NCI-H187 treated with DMSO at 0.1 percent for 48 hours (cell line): ENCODE measurements at places on chromosomes 1 and 21.

DNA sequence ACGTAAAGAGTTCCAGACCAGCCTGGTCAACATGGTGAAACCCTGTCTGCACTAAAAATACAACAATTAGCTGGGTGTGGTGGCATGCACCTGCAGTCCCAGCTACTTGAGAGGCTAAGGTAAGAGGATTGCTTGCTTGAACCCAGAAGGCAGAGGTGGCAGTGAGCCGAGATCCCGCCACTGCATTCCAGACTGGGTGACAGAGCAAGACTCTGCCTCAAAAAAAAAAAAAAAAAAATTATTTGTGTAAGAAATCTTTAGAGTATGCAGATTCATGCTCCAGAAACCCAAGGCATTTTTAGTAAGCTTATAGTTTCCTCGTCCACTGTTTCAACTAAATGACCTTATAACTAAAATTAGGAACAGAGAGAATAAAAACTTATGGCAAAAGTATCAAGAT is 51.3 kb downstream of the ABL2 start:
- DNase-seq = no peak

DNA sequence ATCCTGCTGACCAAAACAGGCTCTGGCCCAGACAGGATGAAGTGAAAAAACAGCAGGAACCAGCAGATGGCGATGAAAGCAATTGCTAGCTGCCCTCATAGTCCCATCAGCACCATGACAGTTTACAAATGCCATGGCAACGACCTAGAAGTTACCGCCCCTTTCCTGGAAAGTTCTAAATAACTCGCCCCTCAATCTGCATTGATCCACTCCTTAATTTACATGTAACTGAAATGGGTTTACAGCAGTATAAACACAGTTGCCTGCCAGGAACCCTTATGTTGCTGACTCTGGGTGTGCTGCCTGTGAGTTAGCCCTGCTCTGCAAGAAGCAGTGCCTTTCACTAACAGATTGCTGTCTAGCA is 65.5 kb upstream of the CR1L start:
- DNase-seq = no peak

DNA sequence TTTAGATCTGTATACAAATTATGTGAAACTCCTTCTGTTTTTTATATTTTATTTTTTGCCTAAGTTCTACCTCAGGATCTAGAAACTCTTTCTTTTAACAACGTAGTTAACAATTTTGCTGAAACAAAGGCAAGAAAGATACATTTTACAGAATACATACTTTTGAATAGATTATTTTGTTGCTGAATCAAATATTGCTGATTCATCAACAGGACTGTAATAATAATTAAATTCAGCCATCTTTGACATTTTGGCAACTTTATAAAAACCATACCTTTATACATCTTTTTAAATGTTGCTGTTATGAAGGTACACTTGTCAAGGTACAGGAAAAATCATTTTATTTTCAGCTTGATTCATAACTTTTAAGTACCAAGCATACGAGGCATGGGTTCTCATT is 10.7 kb upstream of the COA6 start:
- no peak for DNase-seq

- DNase-seq = no peak
Measured at GRCh38 chr1:57615956-57616355, 192.1 kb upstream of the DAB1 start.

- no peak for DNase-seq
Measured at GRCh38 chr1:201511941-201512539, 5.1 kb upstream of the CSRP1 start.

DNA sequence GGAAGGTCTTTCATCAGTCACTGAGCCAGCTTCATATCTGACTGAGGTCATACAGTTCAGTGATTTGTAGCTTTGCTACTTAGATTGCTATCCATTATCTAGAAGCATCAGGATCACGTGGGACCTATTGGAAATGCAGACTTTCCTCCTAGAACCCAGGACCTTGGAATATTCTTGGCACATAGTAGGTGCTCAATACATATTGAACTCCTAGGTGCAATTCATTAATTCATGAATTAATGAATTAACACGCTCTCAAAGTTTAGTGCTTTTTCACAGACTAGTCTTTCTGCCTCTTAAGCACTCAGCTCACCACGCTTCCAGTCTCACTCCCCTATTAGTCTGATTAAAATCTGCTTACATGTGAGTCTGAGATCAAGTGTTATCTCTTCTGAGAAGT is 12.1 kb downstream of the METTL18 start:
- no peak for DNase-seq

DNA sequence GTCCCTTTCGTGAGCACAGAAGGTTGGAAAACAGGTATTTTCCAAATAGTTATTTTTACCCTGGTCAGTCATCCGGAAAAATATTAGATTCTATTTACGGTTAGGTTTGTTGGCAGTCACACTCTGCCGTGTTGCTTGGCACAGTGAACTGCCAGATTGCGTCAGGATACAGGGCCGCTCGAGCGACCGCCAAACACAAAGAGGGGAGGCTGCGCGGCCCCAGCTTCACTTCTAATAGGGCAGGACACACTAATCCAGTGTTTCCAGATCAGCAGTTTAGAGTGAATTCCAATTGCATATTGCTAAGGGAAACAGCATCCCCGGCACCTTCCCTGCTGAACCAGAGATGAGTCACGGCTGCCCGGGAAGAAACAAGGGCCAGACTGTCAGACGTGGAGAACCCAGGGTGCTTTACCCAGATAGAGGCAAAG is 22.9 kb downstream of the UMODL1 start:
- no peak for DNase-seq
